ENCODE measurements at places on chromosomes 12 and 14.
A peak's percentile ranks its signal among the peaks of the same experiment; 100 is the strongest.

DNA sequence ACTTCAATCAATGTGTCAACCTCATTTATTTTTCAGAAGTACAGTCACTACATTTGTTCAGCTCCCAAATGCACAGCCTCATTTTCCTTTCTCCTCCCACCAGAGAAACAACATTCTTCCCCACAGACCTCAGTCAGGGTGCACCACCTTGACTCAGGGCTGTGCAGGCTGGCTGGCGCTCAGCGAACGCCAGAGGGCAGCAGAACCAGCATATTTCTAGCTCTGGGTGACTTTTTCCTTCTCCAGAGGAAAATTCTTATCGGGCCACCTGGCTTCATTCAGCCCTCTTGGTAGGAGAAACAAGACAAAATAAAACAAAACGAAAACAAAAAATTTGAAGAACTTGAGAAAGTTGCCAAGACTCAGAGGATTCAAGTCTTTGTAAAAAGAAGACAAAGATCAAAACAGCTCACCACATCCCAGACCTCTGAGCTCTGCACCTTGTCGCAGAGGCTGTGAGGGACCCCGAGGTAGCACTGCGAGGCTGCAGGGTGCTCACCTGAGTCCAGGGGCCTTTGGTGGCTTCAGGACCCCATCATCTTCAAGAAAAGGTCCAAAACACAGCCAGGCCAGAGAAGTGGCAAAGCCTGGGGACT lies 33.7 kb downstream of the PAH start:
- DNase-seq = peak; percentile 40

DNA sequence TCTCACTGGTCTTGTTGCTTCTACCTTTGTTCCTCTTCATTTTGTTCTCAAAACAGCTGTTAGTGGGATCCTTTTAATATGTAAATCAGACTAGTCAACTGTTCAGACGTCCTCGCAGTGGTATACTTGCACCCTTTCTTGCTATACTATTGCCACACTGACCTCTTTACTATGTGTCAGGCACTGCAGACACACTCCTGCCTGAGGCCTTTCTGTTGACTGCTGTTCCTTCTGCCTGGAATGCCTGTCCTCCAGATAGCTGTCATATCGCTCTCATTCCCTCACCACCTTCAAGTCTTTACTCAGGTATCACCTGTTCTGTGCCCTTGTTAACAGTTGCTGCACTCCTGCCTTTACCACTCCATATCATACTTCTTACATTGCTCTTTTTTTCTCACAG lies 90.0 kb upstream of the TMEM263 start:
- no peak for DNase-seq

GRCh38 chr14:79997509-79998208 lies 213.6 kb downstream of the DIO2 start:
- no peak for DNase-seq

DNA sequence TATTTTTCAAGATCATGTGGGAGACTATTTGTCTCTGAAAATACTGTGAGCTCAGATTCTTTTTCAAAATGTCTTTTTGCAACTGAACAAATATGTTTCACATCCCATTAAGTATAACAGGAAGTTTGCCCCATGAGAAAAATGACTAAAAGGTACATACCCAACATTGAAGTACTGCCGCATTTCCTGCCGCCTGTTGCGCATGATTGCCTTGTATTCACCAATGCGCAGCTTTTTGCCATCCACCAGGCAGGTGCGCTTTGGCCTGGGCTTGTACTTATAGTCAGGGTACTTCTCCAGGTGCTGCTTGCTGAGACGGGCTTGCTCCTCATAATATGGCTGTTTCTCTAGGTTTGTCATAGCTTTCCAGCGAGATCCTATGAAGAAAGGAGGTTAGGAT lies 413.2 kb downstream of the SOX5 start:
- no peak for DNase-seq

- DNase-seq = no peak
Observed at GRCh38 chr14:99554184-99554583, 49.8 kb downstream of the CCDC85C start.

DNA sequence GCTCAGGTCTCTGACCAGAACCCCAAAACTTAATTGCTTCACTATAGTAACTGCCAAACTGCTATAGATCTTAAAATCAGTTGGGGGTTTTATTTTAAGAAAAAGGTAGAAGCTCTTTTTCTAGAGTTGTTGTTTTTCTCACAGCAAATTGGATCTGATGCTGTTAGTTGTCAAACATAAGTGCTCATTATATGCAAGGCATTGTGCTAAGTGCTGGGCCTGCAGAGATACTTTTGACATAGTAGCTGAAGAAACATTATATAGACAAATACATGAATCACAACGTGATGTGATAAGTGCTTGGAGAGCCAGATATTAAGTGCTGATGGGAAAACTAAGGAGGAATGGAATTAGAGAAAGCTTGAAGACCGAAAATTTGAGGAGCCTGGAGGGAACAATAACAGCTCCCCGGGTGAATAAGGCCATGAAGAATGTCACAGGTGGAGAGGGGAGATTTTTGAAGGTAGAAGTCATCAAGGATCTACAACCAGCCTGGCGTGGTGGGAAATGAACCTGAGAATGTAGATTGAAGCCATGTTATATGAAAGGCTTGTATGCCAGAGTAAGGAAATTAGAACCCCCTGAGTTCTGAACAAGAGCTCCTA lies 126.5 kb downstream of the DYRK2 start:
- no peak for DNase-seq

DNA sequence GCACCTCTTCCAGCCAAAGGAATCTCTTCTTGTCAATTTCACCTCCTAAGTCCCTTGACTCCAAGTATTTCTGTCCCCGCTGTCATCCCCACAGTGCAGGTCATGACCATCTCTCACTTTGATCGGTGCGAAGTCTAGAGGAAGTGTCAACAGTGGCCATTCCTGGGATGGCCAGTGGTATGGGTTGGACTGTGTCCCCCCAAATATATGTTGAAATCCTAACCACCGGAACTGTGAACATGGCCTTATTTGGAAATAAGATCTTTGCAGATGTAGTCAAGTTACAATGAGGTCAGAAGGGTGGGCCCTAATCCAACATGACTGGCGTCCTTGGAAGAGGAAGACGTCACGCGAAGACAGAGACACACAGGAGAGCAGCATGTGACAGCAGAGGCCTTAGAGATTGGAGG lies 155.9 kb upstream of the PRMT8 start:
- DNase-seq = no peak

DNA sequence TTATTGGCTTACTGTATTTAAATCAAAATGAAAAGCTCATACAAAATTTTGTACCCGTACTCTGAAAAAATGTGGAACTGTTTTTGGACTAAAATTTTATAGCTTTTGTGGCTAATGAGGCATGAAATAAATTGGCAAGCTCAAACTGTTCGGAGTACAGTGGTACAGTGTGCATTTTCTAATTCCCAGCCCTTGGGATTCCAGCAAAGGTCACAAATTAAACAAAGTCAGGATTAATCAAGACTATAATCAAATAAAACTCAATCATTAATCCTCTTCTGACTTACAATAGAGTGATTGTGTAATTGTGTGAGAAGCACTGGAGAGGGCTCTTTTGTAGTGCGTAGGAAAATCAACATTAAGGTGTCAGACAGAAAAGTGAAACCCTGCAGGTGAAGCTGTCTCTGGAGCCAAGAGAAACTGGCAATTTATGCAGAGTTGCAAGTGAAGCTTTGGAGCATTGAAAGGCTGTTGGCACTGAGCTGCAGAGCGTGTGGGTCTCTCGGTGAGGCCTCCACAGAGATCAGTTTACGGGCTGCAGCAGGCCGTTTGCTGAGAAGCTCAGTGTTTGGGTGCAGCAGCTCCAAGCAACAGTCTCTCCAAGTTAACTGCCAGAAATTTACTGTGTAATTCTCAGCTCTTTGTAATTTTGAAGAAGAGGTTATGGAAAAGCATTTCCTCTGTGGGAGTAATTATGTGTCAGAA lies 275.9 kb downstream of the FBXL14 start:
- DNase-seq = no peak

DNA sequence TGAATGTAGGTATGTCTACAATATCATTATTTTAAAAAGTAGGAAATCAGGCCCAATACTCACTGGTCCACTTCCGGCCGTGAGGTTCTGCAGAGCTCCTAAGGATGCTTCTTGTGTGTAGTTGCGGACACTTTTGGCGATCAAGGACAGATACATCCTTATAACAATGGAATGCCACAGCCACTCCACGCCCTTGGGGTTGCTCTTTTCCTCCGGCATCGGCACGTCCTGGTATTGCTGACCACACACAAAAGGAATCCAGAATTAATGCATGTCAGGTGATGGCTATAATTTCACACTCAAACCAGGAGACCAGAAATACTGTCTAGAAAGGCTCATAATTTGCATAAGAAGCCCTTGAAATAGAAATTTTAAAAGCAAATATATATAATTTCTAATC lies 65.6 kb upstream of the YARS2 start:
- no peak for DNase-seq

- no peak for DNase-seq
Observed at GRCh38 chr12:12138203-12139154, 67.7 kb downstream of the BCL2L14 start.

DNA sequence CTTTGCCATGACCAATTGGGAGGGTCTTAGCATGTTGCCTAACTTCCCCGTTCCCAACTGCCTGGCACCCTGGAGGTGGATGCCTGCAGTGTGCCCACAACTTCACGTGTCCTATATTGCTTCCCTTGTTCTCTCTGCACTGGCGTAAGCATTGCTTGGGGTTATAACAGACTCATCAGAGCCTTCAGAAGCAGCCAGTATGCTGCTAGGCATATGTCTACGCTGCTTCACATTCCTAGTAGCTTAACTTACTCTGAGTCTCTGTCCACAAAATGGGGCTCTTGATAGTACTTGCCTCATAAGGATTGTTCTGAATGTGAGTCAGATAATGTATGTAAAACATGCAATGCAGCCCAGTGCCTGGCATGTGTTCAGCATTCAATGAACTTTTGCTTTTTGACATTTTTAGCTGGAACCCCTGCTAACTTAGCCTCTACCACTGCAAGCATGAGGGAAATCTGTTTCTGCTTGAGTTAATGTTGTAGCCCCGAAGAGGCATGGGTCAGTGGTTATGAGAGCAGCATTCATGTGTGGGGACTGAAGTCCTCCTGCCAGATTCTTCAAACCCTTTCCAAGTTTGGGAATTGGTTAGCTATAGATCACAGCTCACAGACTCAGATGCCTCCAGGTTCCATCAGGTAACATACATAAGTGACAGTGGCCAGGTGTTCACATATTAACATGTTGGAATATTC lies 2.8 kb downstream of the SLC5A8 start:
- no peak for DNase-seq

DNA sequence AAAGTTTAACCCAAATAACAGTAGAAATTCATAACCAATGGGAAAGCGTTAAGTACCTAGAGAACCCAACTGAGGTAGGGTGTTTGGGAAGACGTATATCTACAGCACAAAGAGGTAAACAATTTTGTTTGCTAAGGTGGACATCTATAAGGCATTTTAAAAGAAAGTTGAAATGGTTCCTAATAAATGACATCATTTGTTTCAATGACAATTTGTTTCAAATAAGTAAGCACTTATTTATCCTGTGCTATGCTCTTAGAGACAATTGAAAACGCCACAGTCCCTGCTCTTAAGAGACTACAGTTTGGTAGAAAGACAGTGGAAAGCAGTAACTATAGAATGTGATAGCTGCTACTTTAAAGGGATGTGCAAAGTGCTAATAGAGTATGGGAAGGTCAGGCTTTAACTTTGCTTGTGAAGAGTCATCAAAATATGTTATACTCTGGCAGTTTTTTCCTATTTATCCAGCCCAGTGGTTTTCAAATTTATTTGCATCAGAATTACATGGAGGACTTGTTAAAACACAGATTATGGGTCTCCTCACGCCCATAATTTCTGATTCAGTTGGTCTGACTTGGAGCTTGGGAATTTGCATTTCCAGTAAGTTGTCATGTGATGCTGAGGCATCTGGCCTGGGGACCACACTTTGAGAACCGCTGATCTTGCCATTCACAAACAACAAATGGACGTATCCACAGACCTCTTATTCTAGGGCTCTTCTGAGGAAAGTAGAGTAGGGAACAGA lies 19.6 kb upstream of the SMCO2 start:
- DNase-seq = no peak

DNA sequence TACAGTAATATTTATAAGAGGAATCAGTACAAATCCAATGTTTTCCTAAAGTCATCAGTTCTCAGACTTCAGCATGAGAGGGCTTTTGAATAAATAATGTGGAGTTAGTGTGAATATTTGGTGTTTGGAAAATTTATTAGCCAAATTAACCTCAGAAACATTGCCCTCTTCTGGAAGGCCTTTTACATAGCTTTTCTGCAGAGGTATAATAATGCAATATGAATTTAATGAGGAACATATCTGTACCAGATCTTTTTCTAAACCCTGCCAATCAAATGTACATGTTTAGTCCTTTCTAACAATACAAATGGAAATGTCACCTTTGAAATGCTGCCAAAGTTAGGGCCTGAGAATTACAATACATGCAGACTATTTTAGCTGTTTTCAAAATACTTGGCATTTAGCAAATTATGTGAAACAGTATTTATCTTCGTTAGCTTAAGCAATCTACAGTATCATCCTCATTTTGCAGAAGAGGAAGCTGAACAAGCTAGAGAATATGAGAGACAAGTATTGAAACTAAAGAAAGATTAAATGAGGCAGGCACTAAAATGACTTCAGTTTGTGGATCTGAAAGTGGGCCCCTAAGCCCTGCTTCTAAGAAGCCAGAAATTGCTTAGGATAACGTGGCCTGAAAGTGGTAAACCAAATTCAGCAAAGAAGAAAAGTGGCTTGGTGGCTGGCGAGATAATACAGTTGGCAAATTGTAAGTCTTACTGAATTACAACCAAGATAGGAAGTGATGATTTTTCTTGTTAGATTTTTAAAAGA lies 60.4 kb upstream of the MANSC4 start:
- no peak for DNase-seq

DNA sequence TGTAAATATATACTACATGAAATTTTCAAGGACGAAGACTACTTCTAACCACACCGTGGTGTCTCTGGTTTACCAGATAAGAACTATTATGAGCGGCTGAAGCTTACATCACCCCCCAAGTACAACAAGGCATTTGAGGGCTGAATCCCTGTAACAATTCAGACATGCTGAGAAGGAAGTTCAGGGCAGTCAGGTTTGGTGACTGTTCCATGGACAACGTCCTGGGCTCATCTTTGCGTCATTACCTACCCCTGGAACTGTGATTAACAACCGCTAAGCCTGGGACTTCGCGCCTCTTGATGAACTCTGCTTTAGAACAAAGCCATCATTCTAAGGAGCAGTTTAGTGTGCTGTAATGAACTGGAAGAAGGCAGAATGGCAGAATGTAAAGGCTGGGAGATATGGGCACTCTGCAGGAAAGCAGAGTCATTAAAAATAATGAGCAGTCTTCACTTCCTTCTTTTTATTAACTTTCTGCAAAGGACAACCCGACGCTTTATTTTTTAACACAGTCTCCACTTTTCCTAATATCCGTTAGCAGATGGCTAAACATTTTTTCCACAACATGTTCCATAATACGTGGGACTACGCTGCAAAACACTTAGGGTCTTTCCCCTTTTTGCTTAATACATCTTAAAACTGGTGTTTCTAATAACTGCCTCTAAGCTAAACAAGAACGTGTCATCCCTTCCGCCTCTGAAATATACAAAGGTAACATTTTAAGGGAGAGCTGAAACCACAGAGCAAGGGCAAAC lies 263.2 kb downstream of the ADAMTS20 start:
- no peak for DNase-seq
